ENCODE measurements at places on chromosomes 11 and 22.

- no peak for DNase-seq
Measured at GRCh38 chr11:44608651-44608990, 43.2 kb downstream of the CD82 start.

DNA sequence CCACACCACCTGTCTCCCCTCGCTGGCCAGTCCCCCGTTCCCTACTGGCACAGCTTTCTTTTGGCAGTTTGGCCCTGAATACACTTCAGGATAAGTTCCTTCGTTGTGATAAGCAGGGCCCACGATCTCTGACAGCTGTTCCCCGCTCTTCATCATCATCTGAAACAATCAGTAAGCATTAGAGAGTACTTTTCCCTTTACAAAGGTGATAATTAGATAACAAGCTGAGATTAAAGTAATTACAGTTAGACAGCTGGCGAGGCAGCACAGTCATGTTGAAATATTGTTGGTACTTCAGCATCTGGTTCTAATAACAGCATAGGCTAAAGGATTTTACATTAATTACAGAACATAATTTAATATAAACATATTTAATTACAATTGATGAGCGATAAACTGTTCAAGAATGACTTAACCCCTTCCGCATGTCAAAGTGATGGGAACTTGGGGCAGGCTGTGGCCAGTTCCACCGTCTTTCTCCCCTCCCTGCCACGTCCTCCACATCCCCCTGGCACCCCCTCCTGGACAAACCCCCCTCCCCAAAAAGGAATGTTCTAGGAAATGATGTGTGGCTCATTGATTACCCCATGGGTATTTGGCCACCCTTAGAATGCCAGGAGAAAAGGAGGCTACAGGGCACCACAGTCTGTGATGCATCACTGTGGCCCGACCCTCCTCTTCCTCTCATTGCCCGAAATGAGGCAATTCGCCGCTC is 134.9 kb downstream of the RCN1 start:
- DNase-seq, result no peak

- no peak for DNase-seq
Measured at GRCh38 chr11:89667001-89667400, 43.1 kb upstream of the TRIM77 start.

GRCh38 chr11:44424841-44425240 is 114.9 kb upstream of the ALX4 start:
- DNase-seq, result no peak

DNA sequence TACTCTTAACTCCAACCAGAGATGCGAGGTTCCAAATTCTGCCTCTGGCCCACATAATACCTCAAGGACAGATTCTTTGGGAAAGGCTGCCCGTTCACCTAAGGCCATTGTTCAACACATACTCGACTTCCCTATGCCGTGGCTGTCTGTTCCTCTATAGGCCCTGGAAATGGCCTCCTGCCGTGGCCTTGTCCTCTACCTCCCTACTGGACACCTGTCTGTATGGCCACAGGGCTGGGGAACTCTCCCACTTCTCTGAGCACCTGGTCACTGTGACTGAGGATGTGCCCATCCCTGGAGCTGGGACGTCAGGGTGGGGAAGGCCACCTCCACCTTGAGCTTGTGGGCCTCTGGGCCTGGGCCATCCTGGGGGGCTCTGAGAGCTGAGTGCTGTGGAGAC is 340.5 kb upstream of the B3GAT1 start:
- no peak for DNase-seq

- no peak for DNase-seq
Measured at GRCh38 chr11:122123263-122123929, 7.4 kb upstream of the BLID start.

DNA sequence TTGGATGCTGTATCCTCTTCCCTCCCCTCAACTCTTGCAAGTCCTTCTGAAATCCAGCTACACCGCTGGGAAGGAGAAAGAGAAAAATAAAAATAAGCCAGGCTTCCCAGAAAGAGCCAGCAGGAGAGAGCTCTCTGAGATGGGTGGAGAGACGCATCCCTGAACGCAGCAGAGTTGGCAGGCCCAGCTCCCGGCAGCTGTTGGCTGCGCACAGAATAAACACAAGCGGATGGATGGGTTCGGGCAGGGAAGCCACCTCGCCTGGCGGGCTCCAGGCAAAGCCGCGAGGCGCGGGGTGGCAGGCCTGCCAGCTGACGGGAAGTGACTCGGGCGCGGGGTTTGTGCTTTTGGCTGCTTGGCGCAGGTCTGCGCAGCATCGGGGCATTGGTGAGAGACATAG is 537.7 kb downstream of the MIAT start:
- no peak for DNase-seq

GRCh38 chr11:75023446-75024067 is 34.8 kb downstream of the NEU3 start:
- no peak for DNase-seq

DNA sequence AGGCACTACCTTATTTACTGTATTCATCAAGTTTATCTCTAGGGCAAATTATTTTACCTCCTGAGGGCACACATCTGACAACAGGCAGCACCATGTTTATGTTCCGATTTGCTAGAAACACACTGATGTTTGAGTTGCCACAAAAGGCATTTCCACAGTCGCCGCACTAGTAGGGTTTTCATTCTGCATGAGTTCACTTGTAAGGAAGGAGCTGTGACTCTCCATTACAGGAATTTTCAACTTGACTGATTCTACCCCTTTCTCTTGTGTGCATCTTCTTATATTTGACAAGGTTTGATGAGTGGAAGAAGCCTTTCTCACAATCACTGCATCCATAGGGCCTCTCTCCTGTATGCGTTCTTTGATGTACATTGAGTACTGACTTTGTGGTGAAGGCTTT is 455.9 kb upstream of the CNTN5 start:
- DNase-seq, result no peak

GRCh38 chr22:30541961-30542810 is 4.4 kb downstream of the SEC14L6 start:
- DNase-seq, result no peak

- DNase-seq, result no peak
Measured at GRCh38 chr22:20436307-20436767, 1.3 kb downstream of the SCARF2 start.
